Stimulated activated CD4-positive, alpha-beta T cell treated with anti-CD3 and anti-CD28 coated beads, Interleukin-4, amount 100 ng/mL, for 24 hours (primary cell): ENCODE measurements at places on chromosomes 7 and 10.
A peak's percentile ranks its signal among the peaks of the same experiment; 100 is the strongest.

DNA sequence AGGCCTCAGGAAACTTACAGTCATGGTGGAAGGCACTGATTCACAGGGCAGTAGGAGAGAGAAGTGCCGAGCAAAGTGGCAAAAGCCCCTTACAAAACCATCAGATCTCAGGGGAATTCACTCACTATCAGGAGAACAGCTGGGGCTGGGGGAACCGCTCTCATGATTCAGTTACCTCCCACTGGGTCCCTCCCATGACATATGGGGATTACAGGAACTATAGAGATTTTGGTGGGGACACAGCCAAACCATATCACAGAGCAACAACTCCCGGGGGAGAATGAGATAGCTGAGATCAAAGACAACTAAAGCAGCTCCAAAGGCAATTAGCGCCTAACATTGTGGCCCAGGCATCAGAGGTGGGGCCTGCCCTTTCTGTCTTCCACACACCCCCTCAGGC is 85.4 kb upstream of the VOPP1 start:
- DNase-seq, result no peak

GRCh38 chr7:27793780-27794179 is 53.8 kb downstream of the TAX1BP1 start:
- DNase-seq, result no peak

DNA sequence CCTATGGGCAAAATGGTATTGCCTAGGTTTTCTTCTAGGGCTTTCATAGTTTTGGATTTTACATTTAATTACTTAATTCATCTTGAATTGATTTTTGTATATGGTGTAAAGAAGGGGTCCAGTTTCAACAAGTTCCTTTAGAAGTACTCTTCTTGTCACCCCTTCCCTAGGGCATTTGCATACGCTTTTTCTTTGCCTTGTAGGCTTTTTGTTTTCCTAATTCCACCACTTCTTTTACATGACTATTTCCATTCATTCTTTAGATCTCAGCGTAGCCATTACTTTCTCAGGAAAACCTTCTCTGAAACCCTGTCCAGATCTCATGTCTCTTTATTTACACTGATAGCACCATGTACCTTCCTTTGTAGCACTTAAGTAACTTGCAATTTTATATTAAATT is 648.6 kb downstream of the XPNPEP1 start:
- no peak for DNase-seq

DNA sequence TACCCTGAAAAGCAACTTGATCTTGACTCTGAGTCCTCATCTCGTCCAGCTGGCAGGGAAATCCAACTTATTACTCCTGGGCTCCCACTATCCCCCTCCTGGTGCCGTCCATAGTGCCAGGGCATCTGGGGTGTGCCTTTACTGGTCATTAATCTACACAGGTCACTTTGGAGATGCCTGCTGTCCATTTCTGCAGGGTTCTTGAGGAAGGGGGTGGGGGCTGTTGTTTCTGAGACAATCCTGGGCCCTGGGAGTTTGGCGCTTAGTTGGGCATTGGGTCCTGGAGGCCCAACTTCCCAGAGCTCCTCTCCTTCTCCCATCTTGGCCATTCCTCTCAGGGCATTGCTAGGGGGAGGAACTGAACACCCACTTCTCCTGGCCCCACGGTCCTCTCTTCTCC is 6.0 kb upstream of the TACR2 start:
- DNase-seq, result no peak

GRCh38 chr7:137975221-137975620 is 26.7 kb downstream of the CREB3L2 start:
- no peak for DNase-seq

DNA sequence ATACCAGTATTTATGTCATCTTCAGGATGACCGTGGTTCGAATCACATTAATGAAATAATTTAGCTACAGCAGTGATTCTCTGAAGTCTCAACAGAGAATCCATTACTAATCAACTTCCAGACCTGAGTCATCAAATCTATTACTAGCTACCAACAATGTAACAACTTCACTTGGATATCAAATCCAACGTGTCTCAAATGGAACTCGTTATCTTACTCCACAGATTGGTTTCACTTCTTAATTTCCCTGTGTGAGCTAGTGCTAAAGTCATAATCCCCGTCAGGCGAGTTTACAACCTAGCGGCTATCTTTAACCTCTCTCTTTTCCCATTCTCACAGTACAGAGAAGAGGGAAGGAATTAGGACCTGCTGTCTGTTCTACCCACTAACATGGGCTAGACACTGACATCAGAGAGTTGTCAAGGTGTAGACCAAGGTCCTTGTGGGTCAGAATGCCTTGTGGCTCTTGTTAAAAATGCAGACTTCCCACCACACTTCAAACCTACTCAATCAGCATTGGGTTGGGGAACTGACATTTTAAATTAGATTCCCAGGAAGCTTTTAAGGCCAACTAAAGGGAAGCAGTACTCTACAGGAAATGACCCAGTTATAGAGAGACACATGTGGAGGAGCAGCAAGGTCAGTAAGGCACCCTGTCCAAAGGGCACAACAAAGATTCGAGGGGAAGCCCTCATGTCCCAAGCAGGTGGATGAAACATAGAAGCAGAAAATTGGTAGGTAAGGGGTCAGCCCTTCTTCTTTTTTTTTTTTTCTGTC is 57.3 kb upstream of the GSAP start:
- DNase-seq, result no peak

- DNase-seq, result no peak
These were observed 180.6 kb upstream of the NEBL start for GRCh38 chr10:21077681-21078080.

DNA sequence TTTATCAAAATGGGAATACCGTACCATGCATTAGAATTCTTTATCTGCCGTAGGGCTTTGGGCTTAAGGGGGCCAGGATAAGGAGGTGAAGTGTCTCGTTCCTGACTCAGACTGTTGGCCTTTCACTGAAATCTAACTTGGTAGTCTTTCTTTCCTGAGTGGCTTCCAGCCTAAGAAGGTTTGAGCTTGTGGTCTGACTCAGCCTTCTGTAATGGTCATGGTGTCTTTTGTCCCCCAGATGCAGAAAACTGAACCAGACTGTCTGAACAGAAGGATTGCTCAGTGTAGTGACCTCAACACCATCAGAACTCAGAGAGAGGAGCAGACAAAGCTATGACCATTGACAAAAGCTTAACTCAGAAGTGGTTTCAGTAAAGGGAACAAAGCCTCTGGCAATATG is 39.5 kb downstream of the WNT2 start:
- DNase-seq, result no peak

GRCh38 chr7:101817471-101818286 is at the start of gene CUX1:
TSS of gene CUX1 (plus strand) at chr7:101817626. CDS start at chr7:101817640, 14 bp downstream.
- DNase-seq, result peak; percentile 21

DNA sequence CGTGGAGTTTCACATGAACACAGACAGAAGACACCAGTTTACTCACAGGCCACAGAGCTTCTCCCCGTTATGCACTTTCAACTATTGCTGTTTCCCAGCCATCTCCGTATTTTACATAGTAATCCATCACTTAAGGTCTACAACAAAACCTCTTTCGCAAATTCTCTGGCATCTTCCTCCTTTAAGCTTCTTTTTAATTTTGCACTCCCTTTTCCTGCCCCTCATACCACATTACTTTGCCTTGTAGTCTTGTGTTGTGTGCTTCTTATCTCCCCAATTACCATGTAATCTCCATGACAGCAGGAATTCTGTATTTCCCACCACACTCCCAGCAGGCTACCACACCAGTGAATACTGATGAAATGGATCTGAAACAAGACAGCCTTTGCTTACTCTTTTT is 87.3 kb downstream of the ODAD2 start:
- no peak for DNase-seq

DNA sequence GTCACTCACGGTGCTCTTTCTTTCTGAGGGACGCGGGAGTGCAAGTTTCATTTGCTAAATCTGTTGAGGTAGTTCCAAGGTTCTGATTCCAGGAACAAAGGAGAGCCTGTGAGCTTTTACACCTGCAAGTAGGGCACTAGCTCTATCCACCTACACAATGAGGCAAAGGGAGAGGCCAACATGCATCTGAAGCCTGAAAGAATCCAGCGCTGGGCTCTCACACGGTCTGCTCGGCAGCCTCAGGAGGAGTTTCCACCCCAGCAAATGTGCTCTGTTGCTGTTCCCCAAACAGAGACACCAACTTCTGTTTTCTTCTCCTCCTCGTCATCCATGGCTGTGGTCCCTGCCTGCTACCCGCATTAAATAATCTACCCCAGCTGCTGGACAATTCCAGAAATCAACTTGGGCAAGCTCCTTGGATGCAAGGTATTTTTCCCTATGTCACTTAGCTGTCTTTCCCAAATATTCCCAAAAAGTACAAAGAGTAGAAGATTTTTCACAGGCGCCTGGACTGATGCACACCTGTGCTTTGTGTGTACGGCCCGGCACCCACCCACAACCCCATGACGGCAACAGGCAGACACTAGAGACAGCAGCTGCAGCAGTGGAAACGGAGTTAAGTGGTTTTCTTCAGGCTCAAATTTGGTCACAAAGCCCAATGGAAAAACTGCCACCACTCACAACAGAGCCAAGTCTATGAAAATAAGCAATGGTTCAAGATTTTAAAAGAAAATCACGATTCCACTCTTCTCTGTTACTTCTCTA is 176.8 kb downstream of the ZMYND11 start:
- DNase-seq, result no peak

GRCh38 chr7:113142385-113143119 is 24.2 kb upstream of the SMIM30 start:
- DNase-seq, result no peak
